ENCODE measurements at places on chromosomes 6 and 20. TPM values are rescaled to one million over a fixed set of nuclear protein-coding genes. Genes with fewer than 3 reads are reported as not detected.

The ELOVL2 gene
- not detected for total RNA-seq

The CSE1L gene
- 104 TPM for total RNA-seq

The RNF144B gene
- total RNA-seq = 28.6 TPM

The MOG gene
- total RNA-seq = not detected

The CD24 gene
- 5.1 TPM for total RNA-seq

The TAAR6 gene
- total RNA-seq = not detected

The PAX1 gene
- total RNA-seq = not detected

The PBOV1 gene
- total RNA-seq = not detected

DNA sequence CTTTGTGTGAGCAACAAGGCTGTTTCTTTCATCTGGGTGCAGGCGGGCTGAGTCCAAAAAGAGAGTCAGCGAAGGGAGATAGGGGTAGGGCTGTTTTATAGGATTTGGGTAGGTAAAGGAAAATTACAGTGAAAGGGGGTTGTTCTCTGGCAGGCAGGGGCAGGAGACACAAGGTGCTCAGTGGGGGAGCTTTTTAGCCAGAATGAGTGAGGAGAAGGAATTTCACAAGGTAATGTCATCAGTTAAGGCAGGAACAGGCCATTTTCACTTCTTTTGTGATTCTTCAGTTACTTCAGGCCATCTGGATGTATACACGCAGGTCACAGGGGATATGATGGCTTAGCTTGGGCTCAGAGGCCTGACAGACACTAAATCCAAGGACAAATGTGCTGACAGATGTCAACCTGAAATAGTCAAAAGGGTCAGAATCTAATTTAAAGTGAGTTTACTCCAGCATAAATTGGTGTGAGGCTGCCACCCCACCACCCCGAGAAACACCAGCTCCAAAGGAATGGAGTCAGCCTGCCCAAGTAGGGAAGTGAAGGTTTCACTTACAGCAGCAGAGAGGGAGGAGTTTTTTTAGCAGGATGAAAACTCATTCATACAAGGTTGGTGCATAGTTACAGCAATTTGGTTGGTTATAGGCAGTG, 560.0 kb upstream of the CDH4 start:
- no peak overlapping the region for H3K27ac ChIP-seq
- H3K36me3 ChIP-seq = no peaks in the 10 kb centered on the region
- no peak for DNase-seq
- no peaks in the 10 kb centered on the region for H3K4me1 ChIP-seq

DNA sequence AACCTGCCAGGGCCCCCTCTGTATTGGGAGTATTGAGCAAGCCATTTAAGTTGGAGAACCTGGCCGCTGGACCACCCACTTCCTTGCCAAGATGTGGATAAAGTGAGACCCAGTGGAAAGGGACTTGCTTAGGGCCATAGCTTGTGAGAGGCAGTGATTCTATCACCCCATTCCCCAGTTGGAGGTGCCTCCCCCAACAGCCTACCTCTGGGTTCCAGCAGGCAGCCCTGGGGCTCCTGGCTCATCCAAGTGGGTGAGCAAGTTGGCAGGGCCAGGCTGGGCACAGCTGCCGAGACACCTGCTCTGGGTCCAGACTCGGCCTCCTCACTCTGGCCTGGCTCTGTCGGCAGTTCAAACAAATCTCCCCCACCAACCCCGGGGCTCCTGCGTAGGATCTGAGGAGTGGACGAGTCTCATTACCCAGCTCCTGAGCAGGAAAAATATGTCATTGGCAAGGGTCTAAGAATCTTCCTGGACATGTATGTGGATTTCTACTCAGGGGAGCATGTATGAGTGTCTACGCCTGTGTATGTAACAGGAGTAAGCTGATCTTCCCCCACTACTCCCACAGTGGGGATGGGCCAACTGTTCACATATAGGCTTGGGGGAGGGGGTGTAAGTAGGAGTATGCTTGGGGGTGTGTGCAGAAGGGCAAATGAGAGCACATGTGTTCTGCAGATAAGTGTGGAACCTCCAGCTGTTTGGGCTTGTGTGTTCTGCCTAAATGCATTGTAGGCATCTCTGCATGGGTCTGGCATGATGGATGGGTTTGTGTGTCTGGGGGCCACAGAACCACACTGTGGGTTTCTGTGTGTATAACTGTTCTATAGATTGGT, 1.9 kb downstream of the ID1 start:
- peak overlapping the region; percentile 47 for H3K4me3 ChIP-seq
- DNase-seq = no peak
- no peaks in the 10 kb centered on the region for H3K36me3 ChIP-seq
- no peaks in the 10 kb centered on the region for H3K27me3 ChIP-seq

DNA sequence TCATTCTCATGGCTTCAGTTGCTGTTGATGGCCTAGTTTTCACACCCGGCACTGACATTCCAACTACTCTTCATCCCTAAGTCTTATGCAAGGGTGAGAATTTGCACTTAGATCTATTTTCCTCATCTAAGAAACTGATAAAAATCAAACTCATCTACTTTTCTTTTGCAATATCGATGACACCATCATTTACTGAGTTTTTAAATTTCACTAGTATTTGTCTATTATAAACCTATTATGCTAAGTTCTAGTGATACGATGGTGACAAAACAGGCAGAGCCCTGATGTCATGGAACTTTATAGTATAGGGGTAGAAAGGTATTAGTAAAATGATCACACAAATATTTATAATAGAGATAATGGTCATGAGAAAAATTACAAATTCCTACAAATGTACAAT, 167.9 kb upstream of the CITED2 start:
- DNase-seq = no peak
- H3K4me1 ChIP-seq = peaks cover 13% of the 10 kb centered on the region
- H3K27ac ChIP-seq = no peak overlapping the region

DNA sequence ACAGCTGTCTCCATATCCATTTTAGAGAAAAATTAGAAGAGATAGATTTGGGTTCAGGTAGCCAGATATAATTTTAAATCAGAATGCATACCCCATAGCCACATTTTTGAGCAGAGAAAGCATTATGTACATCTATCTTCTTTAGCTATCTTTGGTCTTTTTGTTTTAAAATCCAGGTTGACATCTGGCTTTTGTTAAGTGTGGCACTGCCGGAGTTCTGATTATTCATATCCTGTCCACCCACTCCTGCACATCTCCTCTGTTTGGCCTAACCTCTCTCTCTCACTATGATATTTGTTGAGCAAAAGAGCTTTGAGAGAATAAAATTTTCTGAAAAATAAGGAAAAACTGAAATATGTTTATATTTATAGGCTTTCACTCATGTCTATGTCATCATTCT, 189.7 kb downstream of the PACRG start:
- H3K4me1 ChIP-seq = no peaks in the 10 kb centered on the region
- no peaks in the 10 kb centered on the region for H3K27me3 ChIP-seq
- H3K27ac ChIP-seq = no peak overlapping the region
- H3K4me3 ChIP-seq = no peak overlapping the region
- H3K36me3 ChIP-seq = no peaks in the 10 kb centered on the region

GRCh38 chr20:32206760-32207625, 550 bp downstream of the PLAGL2 start:
- H3K36me3 ChIP-seq = no peaks in the 10 kb centered on the region
- DNase-seq = peak; percentile 30
- H3K4me1 ChIP-seq = peaks cover 4% of the 10 kb centered on the region

- H3K27me3 ChIP-seq = no peaks in the 10 kb centered on the region
- H3K27ac ChIP-seq = no peak overlapping the region
- no peak overlapping the region for H3K4me3 ChIP-seq
These were observed 47.1 kb upstream of the TBC1D7 start for GRCh38 chr6:13375360-13375878.

GRCh38 chr20:21577551-21577950, 63.7 kb upstream of the NKX2-2 start:
- DNase-seq = no peak
- no peaks in the 10 kb centered on the region for H3K36me3 ChIP-seq
- H3K4me3 ChIP-seq = no peak overlapping the region
- H3K27ac ChIP-seq = no peak overlapping the region
- no peaks in the 10 kb centered on the region for H3K4me1 ChIP-seq
- no peaks in the 10 kb centered on the region for H3K27me3 ChIP-seq

DNA sequence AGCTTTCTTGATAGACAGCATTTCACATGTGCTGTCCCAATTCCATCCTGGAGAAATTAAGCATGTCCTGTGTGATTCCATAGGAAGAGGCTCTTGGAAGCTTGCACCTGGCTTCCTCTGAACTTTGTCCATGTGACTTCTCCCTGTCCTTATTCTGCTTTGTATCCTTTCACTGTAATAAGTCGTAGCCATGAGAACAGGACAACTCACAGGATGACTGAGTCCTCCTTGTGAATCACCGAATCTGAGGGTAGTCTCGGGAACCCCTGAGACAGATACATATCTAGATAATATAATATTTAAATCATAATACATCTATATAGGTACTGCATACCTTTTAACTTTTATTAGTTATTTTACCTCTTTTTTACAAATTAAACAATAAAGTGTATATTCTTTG, 156.7 kb upstream of the THEMIS start:
- no peak overlapping the region for H3K4me3 ChIP-seq
- DNase-seq = no peak
- no peaks in the 10 kb centered on the region for H3K4me1 ChIP-seq
- H3K27me3 ChIP-seq = no peaks in the 10 kb centered on the region
- H3K27ac ChIP-seq = no peak overlapping the region

GRCh38 chr6:36333171-36333895, 3.4 kb downstream of the BNIP5 start:
- H3K36me3 ChIP-seq = no peaks in the 10 kb centered on the region
- H3K4me1 ChIP-seq = no peaks in the 10 kb centered on the region
- H3K4me3 ChIP-seq = no peak overlapping the region
- no peaks in the 10 kb centered on the region for H3K27me3 ChIP-seq

- H3K4me3 ChIP-seq = no peak overlapping the region
- no peaks in the 10 kb centered on the region for H3K36me3 ChIP-seq
- H3K27me3 ChIP-seq = no peaks in the 10 kb centered on the region
- peak overlapping the region; percentile 18 for H3K27ac ChIP-seq
- peaks cover 5% of the 10 kb centered on the region for H3K4me1 ChIP-seq
- no peak for DNase-seq
These were observed 518.1 kb upstream of the JARID2 start for GRCh38 chr6:14727494-14728395.

DNA sequence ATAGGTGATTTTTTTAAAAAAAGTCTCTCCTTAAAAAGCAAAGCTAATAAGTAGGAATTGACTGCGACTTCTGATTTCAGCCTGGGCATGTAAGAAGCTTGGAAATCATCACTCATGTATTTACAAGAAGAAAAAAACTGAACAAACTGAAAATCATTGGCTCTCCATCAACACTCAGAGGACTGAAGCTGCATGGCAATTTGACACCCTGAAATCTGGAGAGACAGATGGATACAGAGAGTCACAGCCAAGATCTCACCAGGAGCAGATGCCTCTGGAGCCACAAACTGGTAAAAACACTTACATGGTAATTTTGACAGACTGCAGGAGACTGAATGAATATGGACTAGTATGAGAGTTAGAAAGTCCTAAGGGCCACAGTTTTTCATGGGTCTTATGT, 191.2 kb upstream of the TCF21 start:
- H3K4me1 ChIP-seq = no peaks in the 10 kb centered on the region
- H3K27me3 ChIP-seq = no peaks in the 10 kb centered on the region
- no peak overlapping the region for H3K27ac ChIP-seq
- H3K4me3 ChIP-seq = no peak overlapping the region

All from uterus (tissue), 4 donors.